ENCODE measurements at places on chromosomes 2 and 18.

GRCh38 chr2:218065239-218066006, 3.6 kb upstream of the RUFY4 start:
- DNase-seq: no peak

DNA sequence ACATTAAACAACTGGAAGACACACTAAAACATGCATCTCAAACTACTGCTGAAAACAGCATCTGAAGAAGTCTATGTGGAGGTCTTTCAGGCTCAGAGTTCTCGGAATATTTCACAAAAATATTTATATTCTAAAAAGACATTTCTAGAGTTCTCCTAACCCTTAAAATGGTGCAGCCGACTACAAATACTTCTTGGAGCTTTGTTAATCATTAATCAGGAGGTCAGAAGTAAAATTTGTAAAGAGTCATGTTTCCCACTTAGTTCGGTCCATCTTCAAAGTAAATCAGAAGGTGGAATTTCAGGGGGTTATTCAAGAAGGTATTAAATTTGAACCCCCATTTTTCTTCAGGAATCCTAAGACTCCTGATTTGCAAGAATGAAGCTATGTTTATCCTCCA, 72.7 kb downstream of the FAM228A start:
- no peak for DNase-seq

GRCh38 chr18:69691008-69691760, 256.5 kb downstream of the CD226 start:
- DNase-seq: no peak

- no peak for DNase-seq
Observed at GRCh38 chr2:134800341-134800740, 38.1 kb upstream of the ACMSD start.

DNA sequence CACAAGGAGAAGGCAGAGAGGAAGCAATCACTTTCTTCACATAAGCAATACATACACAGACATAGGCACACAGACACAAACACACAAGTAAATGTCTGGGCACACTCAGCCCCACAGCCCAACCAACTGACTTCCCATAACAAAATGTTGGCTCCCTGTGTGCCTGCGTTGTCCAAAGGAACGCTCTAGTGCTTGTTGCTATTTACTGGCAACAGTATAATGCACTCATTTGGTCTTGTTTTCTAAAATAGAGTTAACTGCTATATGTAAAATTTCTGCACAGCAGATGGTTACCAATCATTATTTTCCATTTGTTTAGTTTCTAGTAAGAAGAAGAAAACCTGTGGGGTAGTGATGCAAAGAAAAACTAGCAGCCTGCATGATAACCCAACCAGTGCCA, 16.5 kb downstream of the FIGN start:
- DNase-seq: no peak

DNA sequence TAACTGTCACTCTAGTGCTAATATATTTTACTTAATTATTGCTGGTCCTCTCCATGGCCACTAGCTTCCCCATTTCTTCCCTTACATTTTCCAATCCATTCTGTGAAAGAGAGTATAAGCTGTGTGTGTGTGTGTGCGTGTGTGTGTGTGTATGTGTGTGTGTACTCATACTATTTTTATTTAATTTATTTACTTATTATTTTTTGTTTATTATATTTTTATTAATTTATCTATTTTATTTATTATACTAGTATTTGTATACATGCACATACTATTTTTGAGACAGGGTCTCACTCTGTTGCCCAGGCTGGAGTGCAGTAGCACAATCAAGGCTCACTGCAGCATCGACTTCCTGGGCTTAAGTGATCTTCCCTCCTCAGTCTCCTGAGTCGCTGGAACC, 59.6 kb downstream of the IKZF2 start:
- DNase-seq: no peak

DNA sequence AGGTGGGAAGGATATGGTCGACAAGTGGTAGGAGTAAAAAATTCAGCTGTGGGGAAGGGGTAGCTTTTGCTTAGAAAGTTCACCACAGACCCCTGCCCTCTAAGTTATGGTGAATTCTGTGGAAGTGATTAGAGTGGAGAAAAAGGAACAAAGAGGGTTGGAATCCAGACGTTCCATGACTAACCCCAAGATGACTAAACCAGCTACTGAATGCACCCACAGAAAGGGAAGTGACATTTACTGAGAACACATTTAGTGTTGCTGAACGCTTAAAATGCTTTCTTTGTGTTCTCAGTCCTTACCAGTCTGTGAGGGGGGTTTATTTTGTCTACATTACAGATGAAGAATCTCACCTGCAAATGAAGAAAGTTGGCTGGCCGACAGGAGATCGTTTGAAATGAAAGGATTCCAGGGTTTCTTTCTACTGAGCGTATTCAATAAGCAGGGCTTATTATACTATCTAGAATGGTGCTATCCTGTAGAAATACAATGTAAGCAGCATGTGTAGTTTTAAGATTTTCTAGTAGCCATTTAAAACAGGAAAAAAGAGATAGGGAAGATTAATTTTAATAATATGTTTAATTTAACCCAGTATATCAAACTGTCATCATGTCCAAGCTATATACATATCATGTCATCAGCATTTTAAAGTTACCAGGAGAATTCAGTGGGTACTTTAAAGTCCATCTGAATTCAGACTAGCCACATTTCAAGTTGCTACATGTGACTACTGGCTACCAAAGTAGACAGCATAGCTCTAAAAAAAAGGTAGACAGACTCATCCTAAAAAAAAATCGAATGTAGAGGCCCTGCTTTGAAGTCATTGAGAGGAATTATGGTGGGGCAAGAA, 60.1 kb downstream of the LIMS1 start:
- no peak for DNase-seq

DNA sequence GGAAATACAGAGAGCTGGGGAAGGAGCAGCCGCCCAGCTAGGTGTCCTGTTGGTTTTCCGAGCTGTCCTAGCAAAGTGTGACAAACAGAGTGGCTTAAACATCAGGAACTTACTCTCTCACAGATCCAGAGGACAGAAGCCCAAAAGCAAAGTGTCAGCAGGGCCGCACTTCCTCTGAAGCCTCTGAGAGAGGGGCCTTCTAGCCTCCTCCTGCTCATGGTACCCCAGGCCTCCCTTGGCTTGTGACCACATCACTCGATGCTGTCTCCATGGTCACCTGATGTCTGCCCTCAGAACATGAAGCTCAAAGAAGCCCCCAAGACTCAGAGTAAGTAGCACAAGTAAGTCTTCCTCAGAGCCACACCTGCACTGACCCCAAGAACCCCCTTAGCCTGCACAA, 650.5 kb upstream of the ID2 start:
- DNase-seq: no peak

All from NCI-H187 treated with DMSO at 0.1 percent for 48 hours (cell line).